ENCODE measurements at places on chromosomes 11 and 22.

GRCh38 chr11:1912289-1912878 is 7.1 kb upstream of the TNNT3 start:
- no peak for DNase-seq

DNA sequence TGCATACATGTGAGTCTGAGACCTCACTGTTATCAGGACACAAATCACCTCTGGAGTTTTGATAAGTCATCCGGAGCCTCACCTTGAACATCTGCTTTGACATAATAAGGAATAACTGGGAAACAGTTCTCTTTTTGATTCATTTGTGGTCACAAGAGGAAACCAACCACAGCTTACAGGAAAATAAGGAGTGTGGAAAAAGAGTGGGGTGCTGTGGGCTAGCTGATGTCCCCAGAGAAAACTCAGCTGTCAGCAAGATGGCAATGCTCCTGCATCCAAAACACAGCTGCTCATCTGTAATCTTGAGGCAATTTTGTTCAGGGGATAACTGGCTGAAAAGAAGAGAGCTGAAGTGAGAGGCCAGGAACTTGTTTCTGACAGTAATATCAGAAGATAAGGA is 416.4 kb upstream of the SYN3 start:
- DNase-seq: no peak

DNA sequence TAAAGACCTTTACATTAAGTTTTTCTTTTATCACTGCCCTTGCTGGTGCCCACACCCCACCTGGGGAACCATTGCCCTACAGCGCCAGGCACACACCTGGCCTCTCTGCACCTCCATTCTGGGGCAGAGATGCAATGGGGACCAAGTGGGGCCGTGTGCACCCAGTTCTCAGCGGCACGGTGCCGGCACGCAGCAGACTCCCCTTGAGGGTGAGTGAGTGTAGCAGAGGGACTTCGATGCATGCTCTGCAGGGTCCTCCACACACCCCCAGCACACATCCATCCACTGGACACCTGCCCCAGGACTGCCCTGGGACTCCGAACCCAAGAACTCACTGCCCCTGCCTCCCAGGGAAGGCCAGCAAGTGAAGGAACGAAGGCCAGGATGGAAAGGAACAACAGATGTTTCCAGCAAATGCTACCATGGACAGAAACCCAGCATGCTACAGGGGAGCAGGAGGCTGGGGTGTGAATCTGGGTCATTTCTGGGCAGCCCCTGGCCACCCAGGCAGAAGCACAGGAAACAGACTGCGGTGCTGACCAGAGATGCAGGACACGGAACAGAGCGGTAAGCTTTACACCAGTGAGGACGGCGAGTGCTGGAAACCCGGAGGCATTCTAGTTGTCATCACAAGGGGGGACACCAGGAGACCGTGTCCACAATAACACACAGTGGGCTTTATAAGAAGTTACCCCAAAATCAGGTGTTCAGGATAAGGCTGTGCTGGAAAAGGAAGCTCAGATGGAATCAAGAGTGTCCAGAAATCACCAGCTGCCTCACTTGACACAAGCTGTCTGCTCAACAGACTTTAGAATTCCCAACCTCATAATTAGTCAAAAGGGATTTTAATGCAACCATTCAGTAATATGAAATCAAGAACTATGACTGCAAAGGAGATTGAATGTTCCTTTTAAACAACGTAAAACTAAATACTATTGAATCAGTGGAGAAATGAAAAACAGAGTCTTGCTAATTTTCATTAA is 32.7 kb upstream of the MOB2 start:
- DNase-seq: no peak

GRCh38 chr11:74493791-74494630 is 487 bp upstream of the LIPT2 start:
- DNase-seq: peak; percentile 36

DNA sequence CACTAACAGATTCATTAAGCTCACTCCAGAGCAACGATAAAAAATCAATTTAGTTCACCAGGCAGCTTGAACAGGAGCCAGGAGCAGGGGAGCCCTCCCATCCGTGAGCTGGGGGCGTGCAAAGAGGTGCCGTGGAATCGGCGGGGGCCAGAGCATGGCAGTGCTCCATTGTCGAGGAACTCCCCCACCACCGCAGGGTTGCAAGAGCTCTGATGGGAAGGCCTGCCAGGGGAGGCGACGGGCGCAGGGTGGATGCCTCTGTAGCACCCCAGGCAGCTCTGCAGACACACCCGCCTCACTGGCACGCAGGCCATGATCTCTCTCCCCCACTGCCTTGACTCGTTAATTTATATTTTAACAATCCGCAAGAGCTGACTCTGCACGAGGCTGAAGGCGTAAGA is 433.2 kb downstream of the MIAT start:
- DNase-seq: no peak

DNA sequence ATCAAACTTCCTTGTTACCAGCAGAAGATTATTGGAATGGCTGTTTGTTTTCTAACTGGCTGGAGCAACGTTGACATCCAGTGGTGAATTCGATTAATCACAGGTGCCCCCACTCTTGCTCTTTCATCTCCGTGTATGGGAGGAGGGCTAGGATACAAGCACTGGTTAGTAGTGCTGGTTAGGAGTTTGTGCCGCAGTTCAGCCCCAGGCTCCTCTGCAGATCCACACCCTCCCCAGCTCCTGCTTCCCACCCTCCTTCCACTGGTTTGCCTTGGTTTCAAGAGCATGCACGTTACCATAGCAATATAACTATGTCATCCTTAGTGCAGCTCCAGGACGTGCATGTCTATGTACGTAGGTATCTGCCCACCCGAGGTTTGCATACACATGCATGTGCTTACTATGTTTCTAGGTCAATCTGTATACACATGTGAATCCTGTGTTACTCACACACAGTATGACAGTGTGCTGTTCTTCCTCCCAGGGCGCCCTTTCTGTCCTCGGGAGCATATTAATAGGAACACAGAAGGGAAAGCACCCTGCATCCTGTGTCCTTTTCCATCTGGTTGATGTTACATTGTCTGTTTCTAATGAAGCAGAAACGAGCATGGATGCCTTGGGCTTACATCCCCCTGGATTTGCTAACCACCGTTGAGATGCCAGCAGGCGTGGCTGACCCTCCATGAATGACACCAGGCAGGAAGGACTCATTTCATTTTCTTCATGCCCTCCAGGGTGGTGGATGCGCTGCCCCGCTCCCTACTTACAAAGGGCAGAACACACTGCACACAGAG is 539.3 kb downstream of the OPCML start:
- no peak for DNase-seq

DNA sequence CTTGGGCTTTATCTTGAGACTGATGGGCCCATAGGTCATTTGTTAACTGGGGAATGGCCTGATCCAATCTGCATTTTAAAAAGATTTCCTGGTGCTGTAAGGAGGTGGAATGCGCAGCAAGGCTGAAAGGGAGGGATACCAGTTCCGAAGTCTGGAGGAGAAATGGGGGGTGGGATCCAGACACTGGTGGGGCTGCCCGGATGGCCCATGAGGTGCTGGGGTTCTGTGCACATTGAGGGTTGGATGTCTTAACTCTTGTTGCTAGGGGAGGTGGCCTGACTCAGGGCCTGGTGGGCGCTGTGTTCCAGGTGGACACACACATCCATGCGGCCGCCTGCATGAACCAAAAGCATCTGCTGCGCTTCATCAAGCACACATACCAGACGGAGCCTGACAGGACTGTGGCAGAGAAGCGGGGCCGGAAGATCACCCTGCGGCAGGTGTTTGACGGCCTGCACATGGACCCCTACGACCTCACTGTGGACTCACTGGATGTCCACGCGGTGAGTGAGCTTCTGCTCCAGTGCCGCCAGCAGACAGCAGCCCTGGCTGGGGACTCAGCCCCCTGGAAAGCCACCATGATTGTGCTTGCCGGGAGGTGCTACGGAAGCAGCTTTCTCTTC is 38.1 kb downstream of the AMPD3 start:
- peak; percentile 10 for DNase-seq

DNA sequence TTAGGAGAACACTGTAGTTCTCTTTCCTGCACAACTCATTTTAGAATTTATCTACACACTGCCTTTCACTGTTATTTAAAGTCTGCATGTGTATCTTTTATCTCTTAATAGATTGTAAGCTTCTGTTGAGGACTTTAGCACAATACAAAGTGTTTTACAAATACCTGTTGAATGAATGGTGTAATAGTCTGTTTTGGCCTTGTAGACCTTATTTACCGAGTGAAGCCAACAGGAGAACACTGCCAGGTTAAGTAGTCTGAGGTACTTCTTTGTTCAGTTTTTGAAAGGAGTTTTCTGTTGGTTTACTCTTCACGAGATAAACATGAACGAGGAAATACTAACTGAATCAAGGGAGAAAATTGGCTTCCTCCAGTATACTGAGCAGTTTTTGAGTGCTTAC is 31.0 kb downstream of the SIK2 start:
- no peak for DNase-seq

DNA sequence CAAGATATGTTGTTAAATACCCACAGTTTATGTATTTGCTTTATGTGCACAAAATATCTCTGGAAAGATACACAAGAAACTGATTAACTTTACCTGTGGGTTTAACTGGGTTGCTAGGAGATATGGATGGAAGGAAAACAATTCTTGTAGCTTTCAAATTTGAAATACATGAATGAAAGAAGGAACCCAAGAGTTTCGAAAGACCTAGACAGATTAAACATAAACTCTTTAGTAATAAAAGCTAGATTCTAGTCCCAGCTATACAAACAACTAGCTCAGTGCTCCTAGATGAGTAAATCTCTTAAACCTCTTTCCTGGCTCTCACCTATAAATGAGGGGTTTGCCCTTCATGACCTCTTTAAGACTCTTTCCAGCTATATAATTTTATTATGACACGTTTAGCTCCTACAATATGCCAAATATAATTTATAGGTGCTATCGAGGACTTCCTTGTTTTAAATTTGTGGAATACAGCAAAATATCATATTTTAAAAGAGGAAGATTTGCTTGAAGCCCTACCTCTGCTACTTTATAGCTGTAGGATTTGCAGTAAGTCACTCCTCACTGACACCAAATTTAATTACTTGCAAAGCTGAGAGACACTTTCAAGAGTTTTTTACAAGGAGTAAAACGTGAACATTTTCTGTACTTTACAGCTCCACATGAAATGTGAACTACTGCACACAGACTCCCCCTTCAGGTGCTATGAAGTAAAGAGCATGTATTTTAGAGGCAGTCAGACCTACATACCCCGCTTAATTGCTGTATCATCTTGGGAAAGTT is 50.7 kb downstream of the RRAS2 start:
- DNase-seq: no peak

GRCh38 chr22:36257308-36257707 is 4.4 kb downstream of the APOL1 start:
- no peak for DNase-seq

GRCh38 chr11:2445746-2446551 is 1.1 kb downstream of the KCNQ1 start:
- no peak for DNase-seq

DNA sequence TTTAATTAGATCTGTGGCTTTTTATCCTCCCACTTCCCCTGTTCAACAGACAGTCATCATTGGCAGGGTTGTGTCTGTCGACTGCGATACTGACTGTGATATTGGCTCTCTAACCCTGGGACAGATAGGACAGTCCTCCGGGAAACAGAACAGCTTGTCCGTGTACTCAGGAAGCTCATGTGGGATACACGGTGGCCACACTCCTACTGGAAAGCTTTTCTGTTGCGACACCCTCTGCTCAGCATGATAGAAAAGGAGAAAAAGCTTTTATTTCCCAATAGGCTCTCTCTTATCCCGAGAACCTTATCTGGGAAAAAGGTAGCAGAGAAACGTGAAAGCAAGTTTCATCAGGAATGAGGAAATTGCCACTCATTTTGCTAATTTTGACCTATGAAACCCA is 60.4 kb upstream of the HSPA8 start:
- DNase-seq: no peak

DNA sequence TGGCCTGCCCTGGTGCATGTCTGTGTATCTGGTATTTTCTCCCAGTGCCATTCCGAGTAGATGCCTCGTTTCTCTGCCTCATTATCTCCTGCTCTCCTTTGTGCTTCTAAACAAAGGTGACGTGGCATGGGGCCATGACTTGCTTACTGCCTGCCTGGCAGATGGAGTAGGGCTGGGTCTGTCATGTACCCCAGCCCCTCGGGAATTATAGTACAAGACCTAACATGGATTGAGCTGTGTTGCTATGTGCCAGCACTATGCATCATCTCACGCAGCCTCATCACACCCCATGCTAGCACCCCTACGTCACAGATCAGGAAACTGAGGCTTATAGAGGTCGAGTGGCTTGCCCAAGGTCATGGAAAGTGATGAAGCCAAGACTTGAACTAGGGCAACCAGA is 88.1 kb downstream of the GALNT18 start:
- no peak for DNase-seq

- DNase-seq: no peak
Measured at GRCh38 chr11:112613051-112613972, 347.9 kb upstream of the NCAM1 start.

DNA sequence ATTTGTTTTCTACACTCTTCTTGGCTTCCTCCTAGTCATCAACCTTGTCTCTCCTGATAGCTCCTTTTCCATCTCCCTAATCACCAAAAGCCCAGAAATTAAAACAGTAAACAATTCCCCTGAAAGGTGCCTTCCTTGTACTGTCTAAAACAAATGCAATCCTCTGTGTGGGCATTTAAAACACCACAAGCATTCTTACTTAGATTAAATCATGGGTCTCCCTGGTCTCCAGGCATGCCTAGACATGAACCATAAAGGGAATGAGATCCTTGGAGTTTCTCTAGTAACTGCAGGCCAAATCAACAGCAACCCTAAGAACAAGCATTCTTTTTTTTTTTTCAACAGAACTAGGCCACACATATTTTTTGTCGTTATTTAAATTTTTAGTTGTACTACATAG is 1.9 kb downstream of the BTG4 start:
- no peak for DNase-seq

- no peak for DNase-seq
Measured at GRCh38 chr22:24471570-24471969, 23.6 kb upstream of the UPB1 start.

GRCh38 chr11:28481616-28482480 is 373.7 kb downstream of the METTL15 start:
- no peak for DNase-seq

DNA sequence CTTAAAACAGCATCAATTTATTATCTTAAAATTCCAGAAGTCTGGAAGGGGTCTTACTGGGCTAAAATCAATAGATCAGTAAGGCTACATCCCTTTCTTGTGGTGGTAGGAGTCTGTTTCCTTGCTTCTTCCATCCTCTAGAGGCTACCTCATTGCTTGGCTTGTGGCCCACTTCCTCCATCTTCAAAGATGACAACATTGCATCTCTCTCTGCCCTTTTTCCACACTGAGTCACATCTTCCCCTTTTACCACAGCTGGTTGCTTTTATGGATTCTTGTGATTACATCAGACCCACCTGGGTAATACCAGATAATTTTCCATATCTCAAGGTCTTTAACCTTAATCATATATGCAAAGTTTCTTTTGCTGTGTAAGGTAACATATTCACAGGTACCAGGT is 60.9 kb downstream of the GRIA4 start:
- DNase-seq: no peak

All from stimulated activated CD8-positive, alpha-beta memory T cell treated with anti-CD3 and anti-CD28 coated beads, Interleukin-4, amount 100 ng/mL, for 48 hours (primary cell).